ENCODE measurements at places on chromosomes 5 and 9.

DNA sequence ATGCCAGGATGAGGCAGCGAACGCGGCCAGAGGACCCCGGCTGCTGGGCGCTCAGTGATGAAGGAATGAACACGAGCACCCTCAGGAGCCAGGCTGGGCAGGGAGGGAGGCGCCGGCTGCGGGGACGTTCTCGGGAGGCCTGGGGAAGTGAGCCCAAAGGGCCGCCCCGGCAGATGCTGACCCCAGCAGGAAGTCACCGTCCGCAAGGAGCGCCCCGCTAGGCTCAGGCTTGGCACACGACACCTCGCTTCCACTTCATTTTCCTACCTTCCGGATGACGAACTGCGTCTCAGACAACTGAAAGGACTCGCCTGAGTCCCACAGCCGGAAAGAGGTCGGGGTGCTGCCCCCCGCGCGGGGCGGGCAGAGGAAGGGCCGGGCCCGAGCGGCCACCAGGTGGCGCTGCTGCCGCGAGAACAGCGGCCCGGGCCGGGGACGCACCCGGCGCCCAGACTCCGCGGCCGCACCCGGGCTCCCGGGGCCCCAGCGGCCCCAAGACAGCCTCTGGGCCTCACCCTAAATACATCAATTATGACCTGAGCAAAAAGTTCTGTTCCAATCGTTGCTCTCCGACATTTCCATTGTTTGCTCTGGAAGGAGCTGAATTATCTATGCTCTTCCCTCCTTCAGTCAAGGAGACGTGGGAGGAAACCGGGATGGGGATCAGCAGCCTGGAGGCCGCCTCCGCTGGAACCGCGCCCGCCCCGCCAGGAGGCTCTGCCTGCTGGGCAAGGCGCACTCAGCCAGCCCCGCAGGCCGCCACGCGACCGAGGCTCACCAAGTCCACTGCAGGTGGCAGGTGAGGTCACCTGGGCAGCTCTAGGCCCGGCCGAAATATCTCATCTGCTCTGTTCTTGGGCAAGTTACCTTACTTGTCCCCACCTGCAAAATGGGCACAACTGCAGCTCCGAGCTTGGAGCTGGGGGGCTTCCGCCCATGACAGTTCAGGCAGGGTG lies 107.0 kb downstream of the ZNF354C start:
- peak; percentile 80 for DNase-seq

GRCh38 chr9:34688329-34689115 lies 2.6 kb downstream of the CCL19 start:
- no peak for DNase-seq

DNA sequence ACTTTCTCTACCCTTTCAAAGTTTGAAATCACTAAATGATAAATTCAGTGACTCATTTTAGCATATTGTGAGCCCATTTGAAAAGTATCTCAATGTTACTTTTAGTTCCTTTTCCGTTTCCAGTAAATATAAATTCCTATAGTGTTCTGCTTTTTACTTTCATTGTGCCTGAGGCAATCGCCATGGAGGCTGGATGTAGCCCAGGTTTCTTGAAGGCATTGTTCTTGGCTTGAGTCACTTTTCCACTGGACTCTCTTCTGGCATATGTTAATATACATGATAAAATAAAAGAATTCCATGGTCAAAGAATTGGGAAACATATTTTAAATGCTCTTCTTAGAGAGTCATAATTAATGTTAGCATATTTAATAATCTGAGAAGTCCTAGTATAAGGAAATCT lies 327.0 kb downstream of the IZUMO3 start:
- DNase-seq, result no peak

- no peak for DNase-seq
These were observed 48.6 kb downstream of the NMUR2 start for GRCh38 chr5:152356506-152356905.

DNA sequence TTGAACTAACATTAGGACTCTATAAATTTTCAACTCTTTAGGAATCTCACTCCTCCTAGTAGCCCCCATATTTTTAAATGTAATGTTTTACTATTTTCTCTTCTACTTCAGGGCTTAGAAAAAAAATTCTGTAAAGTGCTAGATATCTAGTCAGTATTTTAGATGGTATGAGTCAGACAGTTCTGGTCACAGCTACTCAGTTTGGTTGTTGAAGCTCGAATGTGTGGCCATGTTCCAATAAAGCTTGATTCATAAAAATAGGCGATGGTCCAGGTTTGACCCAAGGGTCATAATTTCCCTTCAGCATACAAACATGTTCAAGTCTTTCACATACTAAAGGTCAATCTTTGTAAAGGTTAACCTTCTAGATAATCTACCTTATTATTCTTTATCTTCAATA lies 566.0 kb upstream of the CDH18 start:
- DNase-seq, result no peak

DNA sequence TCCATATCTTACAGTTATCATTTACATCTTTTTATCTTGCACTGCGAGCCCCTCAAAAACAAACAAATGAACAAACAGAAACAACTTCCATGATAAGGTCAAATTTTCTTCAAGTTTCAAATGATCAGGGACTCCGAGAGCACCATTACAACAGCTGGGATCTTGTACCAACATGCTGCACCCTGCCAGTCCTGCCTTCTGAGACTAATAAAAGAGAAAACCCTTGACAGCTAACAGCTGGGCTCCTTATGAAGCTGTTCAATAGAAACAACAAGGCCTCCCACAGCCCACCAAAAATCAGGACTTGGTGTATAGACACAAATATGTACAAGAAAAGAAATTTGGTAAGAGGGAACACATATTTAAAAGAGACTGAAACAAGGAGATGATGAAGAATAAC lies 985.3 kb upstream of the DMAC1 start:
- DNase-seq, result no peak
